ENCODE measurements at places on chromosomes 11 and 22. TPM values are rescaled to one million over a fixed set of nuclear protein-coding genes. Genes with fewer than 3 reads are reported as not detected.

GRCh38 chr11:120564573-120565311 is 53.2 kb downstream of the GRIK4 start:
- DNase-seq: peak; percentile 75

- peak; percentile 15 for DNase-seq
Observed at GRCh38 chr11:17293311-17293710, 16.8 kb downstream of the NUCB2 start.

GRCh38 chr11:129702410-129703398 is 112.9 kb upstream of the TMEM45B start:
- no peak for DNase-seq

The TRIM51 gene
- total RNA-seq: not detected

The RELA gene
- 8.6 TPM for total RNA-seq
